Activated naive CD8-positive, alpha-beta T cell treated with anti-CD3 and anti-CD28 coated beads, Interleukin-2, amount 10 ng/mL, durations not matched to agents 7 days and 5 days (primary cell): ENCODE measurements at places on chromosomes 13 and 19.

DNA sequence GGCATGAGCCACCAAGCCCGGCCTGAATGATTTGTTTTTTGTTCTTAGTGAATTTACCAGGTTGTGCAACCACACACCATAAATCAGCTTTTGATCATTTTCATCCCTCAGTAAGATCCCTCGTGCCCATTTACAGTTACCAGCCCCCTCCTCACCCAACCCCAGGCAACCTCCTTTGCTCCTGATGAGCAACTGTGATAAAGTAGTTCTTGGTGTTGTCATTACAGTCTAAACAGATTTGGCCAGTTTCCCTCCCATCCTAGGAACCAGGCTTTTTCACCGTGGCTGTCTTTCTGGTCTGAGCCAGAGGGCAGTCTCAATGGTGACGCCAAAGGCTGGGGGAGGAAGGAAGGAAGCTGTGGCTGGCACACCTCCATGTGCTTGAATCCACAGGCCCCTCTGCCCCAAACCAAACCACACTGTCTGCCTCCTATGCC lies 61.2 kb upstream of the WDFY2 start:
- peak; percentile 43 for DNase-seq

DNA sequence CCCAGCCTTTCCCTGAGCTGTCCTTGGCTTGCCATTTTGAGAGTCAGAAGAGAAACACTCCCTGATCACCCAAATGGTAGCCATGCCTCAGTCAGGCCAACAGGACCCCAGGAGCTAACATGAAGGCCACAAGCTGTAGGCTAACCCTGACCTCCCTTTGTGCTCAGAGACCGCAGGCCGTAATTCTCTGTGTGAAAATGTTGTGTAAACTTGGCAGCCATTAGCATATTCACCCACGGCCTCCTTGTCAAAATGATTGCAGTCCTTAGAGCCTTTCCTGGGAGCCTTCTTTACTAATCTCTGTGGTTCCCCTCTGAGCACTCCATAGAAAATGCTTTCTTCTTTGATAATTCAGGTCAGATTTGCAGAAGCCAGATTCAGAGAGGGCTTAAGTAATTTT lies 418.9 kb downstream of the COG6 start:
- no peak for DNase-seq

DNA sequence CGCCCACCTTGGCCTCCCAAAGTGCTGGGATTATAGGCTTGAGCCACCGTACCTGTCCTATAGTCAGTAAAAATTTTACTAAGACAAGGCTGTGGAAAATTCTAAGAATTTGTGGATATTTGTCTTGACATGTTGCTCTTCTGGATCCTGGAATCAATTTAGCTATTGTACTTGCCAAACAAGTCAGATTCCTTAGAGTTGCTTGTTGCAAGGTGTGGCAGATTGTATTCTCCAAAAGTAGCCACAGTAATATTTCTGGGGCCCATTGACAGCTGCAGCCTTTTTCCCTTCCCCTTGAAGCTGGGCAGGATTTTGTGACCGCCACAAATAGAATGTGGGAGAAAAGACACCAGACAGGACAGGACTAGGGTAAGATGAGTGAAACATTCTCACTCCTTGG lies 98.8 kb upstream of the TMTC4 start:
- no peak for DNase-seq

DNA sequence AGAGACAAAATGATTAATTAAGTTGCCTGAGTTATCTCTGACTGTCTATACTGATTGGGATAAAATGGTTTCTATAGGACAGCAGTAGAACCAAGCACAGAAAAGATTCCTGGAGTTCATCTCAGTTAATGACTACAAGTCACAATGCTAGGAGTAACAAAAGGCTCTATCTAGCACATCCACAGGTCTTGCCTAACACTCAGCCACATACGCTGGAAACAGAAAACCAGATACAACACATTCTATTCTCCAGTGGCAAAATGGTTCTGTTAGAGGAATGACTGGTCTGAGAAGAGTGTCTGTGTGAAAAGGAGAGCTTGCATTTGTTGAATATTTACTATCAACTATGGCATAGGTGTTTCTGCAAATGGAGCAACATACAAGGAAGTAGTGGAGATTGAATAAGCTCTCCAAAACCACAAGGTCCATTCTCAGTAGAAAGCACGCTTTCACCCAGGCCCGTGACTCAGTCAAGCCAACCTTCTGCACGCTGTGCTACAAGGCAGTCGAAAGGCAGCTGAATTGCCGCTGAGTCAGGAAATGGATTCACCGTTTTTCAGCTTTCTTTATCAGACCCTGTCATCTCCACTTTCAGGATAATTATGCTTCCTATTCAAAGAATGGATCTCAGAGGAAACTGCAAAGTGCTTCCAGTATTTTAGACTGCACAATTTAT lies 761.5 kb downstream of the EFNB2 start:
- DNase-seq = no peak

GRCh38 chr13:111944171-111944583 lies 122.8 kb upstream of the SOX1 start:
- DNase-seq = no peak

- no peak for DNase-seq
These were observed at the start of gene DLL3 for GRCh38 chr19:39498798-39499642. TSS of gene DLL3 (plus strand) at chr19:39498947. CDS start at chr19:39498975, 28 bp downstream.

GRCh38 chr19:56321989-56322440 lies 7.4 kb upstream of the ZSCAN5A start:
- DNase-seq = no peak

DNA sequence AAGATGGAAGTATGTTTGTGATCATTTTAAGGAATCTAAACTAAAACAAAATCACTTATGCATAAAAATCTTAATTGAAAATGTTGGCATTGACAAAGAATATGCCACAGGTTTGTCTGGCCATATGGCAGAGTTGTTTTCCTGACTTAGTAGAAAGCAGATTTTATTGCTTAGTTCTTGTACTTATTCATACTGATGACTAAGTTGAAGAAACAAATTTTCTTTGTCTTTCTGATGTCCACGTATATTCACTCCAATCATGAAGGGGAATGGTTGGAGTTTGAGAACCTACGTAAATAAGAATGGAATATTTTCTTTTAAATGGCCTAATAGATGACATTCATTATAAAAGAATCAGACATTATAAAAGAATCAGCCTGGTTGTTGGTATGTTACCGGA lies 8.0 kb upstream of the GPC6 start:
- DNase-seq = no peak

DNA sequence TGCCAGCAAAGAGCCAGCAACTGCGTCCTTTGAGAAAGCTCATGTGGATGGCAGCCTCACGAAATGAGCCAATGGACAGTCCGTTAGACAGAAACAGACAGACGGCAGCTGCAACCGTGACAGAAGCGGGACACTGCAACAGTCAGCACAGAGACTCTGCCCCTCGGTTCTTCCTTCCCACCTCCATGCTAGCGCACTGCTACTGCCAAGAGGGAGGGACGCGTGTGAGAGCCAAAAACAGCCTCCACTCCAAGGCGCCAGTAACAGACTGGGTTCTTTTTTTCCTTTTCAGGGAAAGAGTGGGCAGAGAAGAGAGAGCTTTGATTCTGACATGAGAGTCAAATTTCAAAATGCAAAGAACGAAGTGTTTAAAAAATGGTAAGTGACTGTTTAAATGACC lies 77.5 kb downstream of the SERP2 start:
- DNase-seq = no peak

GRCh38 chr13:62126400-62126799 lies 710.8 kb upstream of the PCDH20 start:
- no peak for DNase-seq

- DNase-seq = no peak
These were observed 229.1 kb downstream of the TSHZ3 start for GRCh38 chr19:31119951-31120690.

- DNase-seq = peak; percentile 49
These were observed 30.1 kb downstream of the WDFY2 start for GRCh38 chr13:51614350-51614786.

DNA sequence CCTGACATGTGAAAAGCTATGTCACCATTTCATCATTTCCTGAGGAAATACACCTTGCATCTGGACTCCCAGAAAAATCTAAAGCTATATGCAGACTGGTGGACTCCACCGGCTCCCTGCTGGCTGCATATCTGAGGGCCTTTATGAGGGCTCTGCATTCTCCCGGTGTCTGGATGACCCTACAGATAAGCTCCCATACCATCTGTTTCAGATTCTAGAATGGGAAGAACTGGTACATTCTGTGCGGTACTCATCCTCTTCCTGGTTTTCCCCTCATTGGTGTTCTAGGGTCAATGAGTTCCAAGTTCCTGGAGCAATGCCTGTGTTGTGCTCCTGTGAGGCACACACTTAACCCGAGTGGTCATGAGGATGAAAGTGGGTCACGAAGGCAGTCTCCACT lies 60.4 kb downstream of the COL4A1 start:
- no peak for DNase-seq

DNA sequence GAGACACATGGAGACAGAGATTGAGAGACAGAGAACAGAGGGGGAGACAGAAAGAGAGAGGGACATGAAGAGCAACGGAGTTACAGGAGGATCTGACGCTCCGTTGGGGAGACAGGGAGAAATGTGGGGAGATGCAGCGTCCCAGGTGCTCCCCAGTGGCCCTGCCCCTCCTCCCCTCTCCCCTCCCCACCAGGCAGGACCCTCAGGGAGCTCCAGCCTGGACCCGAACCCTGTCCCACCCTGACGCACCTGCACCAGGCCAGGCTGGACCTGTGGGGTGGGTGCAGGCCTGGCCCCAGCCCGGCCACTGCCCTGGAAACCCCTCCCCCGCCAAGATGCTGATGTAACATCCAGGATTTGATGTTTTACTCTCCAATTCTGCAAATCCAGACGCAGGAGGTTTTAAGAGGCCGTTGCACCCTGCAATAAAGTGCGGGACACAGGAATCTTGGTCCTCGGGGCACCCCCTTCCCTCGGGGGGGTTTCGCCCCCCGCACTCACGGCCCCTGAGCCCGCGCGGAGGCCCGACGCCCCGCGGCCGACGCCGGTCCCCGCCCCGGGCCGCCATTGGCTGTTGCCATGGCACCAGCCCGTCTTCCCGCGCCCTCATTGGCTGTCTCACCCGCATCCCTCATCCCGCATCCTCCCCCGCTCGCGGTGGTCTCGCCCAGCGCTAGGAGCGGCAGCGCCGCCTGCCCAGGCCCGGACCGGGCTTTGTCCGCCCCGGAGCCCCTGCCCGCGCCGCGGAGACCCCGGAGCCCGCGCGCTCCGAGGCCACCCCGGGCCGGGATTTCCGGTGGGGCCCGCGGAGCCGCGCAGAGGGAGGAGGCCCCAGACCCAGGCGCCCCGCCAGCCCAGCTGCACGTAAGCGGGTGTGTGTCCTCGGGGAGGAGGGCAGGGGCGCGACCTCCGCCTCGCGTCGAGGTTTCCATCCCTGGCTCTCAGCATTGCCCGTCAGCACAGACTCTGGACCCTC lies at the start of gene APC2:
Gene APC2 (plus strand): TSS at position 655 of the 976 bp plus-strand sequence. CDS start 2,881 bp downstream, outside the sequence.
- DNase-seq = no peak

- DNase-seq = peak; percentile 100
These were observed 4.4 kb upstream of the ZNF329 start for GRCh38 chr19:58154679-58155648.

GRCh38 chr13:77860507-77860981 lies 58.1 kb downstream of the EDNRB start:
- DNase-seq = no peak

- no peak for DNase-seq
These were observed 4.8 kb downstream of the MEGF8 start for GRCh38 chr19:42330241-42330711.

GRCh38 chr13:31200637-31200971 lies 829 bp downstream of the B3GLCT start:
- no peak for DNase-seq

DNA sequence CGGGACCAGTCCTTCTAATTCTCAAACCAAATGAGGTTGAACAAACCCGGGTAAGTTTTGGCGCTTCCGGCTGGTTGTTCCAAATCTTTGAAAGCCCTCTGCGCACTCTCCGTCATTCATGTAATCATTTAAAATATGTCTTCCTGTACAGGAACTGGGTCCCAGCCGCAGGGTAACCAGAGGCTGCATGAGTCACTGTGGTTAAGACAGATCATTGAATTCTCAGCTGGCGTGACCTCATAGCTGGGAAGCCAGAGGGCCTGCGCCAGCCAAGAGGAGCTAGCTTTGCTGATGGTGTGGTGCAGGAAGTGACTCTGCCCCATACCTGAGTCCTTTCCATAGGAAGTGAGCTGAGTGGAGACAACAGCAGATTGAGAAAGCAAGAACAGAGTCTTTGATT lies 135.2 kb downstream of the TSHZ3 start:
- DNase-seq = peak; percentile 84

GRCh38 chr13:32822771-32823170 lies 193.5 kb upstream of the KL start:
- DNase-seq = no peak
